Glomerular endothelial cell (primary cell): ENCODE measurements at places on chromosomes 6 and 20. TPM values are rescaled to one million over a fixed set of nuclear protein-coding genes. Genes with fewer than 3 reads are reported as not detected.

BTN2A1 gene
- total RNA-seq, result 12.2 and 21.6 TPM in 2 replicates

ACTR5 gene
- 9.7 and 11.0 TPM in 2 replicates for total RNA-seq

- DNase-seq, result no peak
Observed at GRCh38 chr6:71902261-71902660, 15.9 kb downstream of the RIMS1 start.

- no peak for DNase-seq
Observed at GRCh38 chr6:152368751-152369624, 268.2 kb downstream of the SYNE1 start.

DNA sequence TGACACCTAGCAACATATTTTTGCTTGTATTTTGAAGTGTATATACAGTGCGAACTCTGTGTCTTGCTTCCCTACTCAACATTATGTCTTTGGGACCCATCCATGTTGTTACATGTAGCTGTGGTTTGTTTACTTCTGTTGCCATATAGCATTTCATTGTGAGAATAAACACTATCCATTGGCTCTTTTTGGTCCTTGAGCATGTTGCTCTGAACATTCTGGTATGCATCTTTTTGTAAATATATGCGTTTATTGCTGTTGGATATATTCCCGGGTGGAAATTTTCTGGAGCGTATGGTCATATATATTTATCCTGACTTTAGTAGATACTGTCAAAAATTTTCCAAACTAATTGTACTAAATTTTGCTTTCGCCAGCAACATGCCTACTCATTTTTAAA, 222.5 kb upstream of the SPTLC3 start:
- no peak for DNase-seq

- DNase-seq, result no peak
Observed at GRCh38 chr6:148443798-148444560, 101.3 kb downstream of the SASH1 start.

COL12A1 gene
- 49.3 and 97.3 TPM in 2 replicates for total RNA-seq

SMOC2 gene
- not detected in 2 replicates for total RNA-seq

- DNase-seq, result no peak
Observed at GRCh38 chr6:71533939-71534379, 245.3 kb downstream of the OGFRL1 start.

GRCh38 chr6:76481101-76481500, 408.6 kb upstream of the IMPG1 start:
- no peak for DNase-seq

PSMB9 gene
- total RNA-seq, result 53.8 and 55.1 TPM in 2 replicates

COL21A1 gene
- total RNA-seq, result 0.29 and 0.82 TPM in 2 replicates

ADGRF5 gene
- 495 and 502 TPM in 2 replicates for total RNA-seq

- no peak for DNase-seq
Observed at GRCh38 chr6:139429580-139430145, 55.2 kb upstream of the CITED2 start.

CUL9 gene
- 42.1 and 49.7 TPM in 2 replicates for total RNA-seq

CDYL gene
- total RNA-seq, result 23.3 and 28.9 TPM in 2 replicates

GRCh38 chr6:5990786-5991185, 15.9 kb downstream of the NRN1 start:
- no peak for DNase-seq

- no peak for DNase-seq
Observed at GRCh38 chr6:6803180-6803977, 214.9 kb downstream of the LY86 start.

INSM1 gene
- not detected in 2 replicates for total RNA-seq

- no peak for DNase-seq
Observed at GRCh38 chr6:33813990-33814985, 10.5 kb upstream of the MLN start.

ECT2L gene
- total RNA-seq, result 0.12 TPM in 1 of 2 replicates, not detected in the other

- no peak for DNase-seq
Observed at GRCh38 chr6:137853569-137854213, 13.4 kb upstream of the TNFAIP3 start.

ACSS1 gene
- total RNA-seq, result 10.9 and 21.1 TPM in 2 replicates

DNA sequence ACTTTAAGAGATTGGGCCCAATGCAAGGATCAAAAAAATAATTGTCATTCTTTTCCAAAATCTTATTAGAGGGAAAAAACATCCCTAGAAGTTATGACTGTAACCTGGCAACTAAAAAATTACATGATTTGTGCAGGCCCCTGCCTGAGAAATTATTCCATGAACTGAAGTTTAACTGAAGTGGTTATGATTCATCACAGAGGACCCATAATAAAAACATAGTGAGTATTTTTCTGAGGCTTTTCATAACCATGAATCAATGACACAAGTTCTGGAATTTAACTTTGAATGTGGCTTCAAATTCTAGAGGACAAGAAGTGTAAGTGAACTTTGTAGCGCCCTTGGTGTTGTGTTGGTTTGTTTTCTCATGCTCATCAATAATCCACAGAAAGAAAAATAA, 31.1 kb upstream of the CARMIL1 start:
- no peak for DNase-seq

DNA sequence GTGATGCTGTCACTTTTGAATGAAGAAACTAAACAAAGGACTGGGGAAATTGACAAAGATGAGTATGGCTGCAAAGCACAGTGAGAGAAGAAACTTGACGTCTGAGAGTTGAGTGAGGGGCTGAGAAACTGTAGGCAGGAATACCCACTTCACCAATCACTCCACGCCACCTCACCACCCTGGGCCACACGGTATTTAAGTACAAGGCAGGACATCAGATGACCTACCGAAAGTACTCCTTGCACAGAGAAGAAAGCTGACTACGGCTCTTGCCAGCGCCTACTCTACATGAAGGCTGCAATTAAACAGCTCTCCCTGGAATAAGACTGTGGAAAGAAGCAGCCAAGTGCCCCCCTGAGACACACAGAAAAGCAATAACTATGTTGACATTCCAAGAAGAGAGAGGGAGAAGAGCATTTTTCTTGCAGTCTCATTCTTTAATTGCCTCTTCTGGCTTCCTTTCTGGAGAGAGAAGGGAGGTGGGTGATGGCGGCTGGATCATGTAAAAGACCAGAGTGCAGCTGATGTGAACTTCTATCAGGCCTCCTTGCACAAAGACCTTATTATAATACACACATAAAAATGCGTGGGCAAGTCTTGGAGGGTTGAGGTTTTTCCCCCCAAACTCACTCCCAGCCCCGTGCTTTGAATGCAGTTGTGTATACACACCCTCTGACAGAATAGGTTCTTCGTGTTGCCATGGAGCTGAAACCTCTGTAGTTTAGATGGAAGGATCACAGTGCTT, 44.6 kb downstream of the HIVEP2 start:
- no peak for DNase-seq

- peak; percentile 61 for DNase-seq
Observed at GRCh38 chr6:118896339-118897136, 2.6 kb downstream of the ASF1A start.

DNA sequence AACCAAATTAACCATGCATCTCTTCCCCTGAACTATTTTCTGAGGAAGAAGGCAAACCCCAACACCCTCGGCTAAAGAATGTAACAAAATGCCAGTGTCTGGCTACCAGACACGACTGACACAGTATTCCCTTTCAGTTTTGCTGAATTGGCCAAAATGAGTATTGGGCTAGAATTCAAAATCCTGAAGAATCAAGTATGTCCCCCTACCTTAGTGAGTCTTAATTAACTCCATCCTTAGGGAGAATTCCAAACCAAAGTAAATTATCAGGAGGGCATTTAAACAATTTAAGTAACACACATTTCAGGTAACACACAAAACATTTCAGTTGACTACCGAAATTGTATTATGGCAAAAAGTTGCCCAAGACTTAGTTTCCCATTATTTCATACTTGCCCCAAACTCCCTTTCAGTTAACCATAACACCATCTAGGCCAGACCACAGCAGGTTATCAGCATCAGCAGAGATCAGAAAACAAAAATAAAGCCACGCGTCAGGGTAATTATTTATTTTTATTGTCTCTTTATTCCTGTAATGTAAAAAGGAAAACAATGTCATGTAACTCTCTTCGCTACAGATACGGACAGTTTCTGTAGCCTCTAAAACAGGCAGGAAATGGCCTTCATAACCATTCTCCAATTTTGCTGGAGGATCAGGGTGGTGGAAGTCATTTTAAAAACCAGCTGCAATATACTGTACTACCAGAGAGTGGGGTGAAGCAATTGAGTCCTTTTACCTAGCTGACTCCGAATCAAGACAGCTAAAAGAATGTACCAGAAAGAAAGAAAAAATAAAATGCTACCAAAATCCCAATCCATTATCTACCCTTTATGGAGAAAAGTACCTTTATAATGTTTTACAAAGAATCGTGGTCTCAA, 1.9 kb downstream of the SNX5 start:
- DNase-seq, result no peak

- no peak for DNase-seq
Observed at GRCh38 chr6:91575032-91575431, 988.2 kb upstream of the MAP3K7 start.

GRCh38 chr6:455006-455585, 63.5 kb downstream of the IRF4 start:
- no peak for DNase-seq

- no peak for DNase-seq
Observed at GRCh38 chr6:167663784-167664443, 162.8 kb upstream of the AFDN start.

GRCh38 chr20:17636523-17637412, 45.3 kb downstream of the RRBP1 start:
- no peak for DNase-seq
